ENCODE measurements at places on chromosomes 12 and 14.

DNA sequence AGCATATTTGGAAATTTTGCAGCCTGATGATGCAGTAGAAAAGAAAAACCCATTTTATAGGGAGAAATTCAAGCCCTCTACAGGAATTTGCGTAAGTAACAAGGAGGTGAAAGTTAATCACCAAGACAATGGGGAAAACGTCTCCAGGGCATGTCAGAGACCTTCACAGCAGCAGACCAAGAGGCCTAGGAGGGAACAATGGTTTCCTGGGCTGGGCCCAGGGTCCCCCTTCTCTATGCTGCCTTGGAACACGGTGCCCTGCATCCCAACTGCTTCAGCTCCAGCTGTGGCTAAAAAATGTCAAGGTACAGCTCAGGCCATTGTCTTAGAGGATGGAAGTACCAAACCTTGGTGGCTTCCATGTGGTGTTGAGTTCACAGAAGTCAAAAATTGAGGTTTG lies 6.5 kb upstream of the KRT6C start:
- no peak for DNase-seq

- DNase-seq: no peak
These were observed 113.2 kb upstream of the EEA1 start for GRCh38 chr12:93042283-93042682.

DNA sequence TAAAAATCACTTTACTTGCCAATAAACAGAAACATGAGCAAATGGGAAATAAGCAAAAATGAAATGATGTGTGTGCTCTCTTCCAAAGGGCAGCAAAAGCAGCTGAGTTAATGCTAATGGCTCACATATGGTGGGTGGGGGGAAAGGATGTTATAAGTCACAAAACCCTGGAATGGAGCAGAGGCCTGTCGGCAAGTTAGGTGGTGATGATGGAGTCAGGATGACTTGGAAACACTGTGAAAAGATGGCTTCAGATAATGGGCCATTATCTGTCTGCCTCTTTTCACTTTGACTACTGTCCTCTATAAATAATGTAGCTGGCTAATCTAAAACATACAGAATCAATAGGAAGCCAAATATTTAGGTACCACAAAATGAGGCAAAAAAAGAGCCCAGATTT lies 228.7 kb downstream of the APAF1 start:
- DNase-seq: no peak

GRCh38 chr14:23446291-23446851 lies 10.9 kb upstream of the MYH7 start:
- peak; percentile 44 for DNase-seq

GRCh38 chr12:113427882-113428281 lies 5.7 kb downstream of the SDSL start:
- no peak for DNase-seq

DNA sequence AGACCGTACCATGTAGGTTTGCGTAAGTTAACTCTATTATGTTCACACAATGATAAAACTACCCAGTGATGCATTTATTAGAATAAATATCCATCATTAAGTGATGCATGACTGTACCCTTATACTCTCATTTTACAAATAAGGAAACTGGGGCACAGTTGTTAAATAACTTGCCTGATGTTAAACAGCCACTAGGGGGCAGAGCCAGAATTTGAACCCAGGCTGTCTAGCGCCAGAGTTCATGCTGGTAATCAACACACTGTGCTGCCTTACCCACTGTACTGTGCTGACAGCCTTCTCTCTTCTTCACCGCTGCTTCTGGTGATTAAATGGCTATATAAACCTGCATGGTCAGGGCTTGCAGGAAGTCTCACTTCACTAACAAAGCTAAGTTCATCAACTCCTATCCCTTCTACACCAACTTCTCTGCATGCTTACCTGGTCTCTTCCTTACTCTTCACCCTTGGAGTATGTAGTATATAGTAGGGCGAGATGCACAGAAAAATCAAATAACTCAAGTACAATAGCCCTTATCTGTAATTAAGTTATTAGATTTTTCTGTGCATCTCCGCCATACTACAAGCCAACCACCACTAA lies 43.6 kb upstream of the APPL2 start:
- DNase-seq: peak; percentile 56

DNA sequence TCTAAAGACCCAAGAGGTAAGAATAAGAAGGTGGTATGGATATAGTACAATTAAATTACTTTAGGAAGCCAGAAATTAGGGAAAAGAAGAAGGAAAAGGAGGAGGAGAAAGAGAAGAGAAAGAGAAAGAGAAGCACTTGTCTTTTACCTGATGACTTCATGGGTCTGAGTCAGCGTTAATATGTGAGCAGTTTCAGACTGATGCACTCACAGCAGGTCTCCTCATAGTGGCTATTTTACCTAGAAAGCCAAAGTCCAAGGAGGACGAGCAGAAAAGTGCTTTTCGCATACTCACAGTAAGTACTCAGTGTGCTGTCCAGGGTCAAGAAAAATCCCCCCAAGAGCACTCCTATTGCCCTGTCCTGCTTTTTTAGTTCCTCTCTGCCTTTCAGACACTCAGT lies 222.1 kb downstream of the C12orf42 start:
- no peak for DNase-seq

GRCh38 chr12:45205165-45205825 lies 10.6 kb upstream of the ANO6 start:
- DNase-seq: no peak

- DNase-seq: no peak
These were observed 247.7 kb downstream of the ATP23 start for GRCh38 chr12:58189030-58189429.

DNA sequence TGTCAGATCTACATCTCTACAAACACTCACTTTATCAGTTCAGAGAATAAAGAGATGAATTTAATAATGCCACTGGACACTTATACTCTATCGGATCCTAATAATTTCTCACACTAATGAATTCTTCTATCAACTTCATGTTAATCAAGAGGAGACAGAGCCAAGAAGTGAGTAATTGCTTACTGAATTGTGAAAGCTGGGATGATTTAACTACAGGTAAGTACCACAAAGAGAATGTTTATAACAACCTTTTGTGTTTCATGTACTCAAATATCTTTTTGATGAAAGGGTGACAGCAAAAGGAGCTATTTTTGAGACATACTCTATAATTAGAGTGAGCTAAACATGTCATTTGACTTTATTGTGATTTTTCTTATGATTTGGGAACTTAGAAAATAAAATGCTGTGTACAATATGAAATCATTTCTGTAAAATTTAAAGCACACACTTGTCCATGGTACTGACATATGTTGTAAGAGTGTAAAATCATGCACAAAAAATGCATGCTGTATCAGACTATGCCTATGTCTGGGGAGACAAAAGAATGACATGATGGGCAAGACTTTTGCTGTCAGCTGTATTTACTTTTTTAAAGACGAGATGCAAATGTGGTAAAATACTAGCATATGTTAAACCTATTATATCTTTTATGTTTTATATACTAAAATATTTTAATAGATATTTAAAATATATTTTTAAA lies 361.2 kb downstream of the CCER1 start:
- no peak for DNase-seq

- no peak for DNase-seq
These were observed 59.4 kb upstream of the FOXN3 start for GRCh38 chr14:89476354-89476896.
